HepG2 (cell line): ENCODE measurements at places on chromosomes 1 and 21. TPM values are rescaled to one million over a fixed set of nuclear protein-coding genes. Genes with fewer than 3 reads are reported as not detected.

DNA sequence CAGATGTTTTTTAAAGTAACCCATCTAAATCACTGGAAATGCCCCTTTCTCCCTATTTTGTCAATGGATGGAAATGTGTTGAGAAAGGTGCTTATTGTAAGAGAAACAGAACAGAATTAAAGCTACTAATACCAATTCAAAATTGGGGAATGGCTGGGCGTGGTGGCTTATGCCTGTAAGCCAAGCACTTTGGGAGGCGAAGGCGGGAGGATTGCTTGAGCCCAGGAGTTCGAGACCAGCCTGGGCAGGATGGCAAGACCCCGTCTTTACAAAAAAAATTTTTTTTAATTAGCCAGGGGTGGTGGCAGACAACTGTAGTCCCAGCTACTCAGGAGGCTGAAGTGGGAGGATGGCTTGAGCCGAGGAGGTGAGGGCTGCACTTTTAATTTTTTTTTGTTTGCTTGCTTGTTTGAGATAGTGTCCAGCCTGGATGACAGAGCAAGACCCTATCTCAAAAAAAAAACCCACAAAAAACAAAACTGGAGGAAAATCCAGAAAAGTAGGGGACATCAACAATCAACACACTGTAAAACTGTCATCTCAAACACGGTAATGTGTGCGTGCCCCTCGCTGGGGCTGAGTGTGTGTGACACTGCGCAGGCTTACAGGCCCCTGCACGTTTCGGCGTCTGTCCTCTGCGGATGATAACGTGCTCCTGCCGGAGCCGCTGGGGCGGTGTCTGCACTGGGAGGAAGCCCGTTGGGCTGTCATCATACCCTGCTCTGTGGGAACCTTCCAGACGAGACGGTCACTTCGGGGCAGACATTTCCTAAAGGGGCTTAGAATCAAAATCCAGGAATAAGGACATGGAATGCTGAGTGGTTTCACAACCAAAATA lies 11.6 kb upstream of the POFUT2 start:
- DNase-seq = no peak

DNA sequence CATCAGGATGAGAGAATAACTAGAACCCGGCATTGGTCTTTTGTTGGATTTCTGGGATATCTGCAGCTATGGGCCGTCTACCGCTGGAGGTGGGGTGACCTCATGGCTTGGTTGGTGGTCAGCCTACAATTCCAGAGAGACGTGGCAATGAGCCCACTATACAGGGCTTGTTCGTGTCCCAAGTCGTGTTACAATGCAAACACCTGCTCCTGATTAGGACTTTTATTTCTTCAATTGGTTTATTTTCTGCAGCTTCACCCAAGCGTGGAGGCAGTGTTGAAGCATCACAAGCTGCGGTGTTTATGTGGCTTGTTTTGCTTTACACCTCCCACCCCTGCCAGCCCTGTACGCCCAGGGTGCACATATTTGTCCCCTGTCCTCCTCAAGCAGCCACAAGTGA lies 211.7 kb upstream of the TMEM51 start:
- no peak for DNase-seq

DNA sequence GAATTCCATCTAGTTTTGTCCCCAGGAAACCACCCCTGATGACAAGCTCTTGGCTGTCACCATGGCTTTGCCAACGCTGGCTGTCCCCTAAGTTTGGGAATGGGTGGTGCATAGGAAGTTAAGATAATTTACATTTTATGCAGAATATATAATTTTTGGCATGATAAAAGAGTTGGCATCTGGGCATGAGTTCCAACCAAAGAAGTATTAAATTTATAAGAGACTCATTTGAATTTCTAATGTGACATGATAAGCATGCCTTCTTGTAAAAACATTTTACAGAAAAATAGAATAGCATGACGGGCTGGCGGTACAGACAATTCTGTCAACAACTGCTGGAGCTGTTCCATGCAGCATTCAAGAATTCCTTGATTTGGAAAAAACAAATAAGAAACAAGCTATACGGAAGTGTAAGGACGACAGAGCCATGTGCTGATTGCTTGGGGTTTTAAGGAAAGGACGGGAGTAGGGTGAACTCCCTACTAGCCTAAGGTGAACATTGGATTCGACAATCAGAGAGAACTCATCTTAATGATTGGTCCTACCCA lies 106.8 kb upstream of the C1orf21 start:
- DNase-seq = no peak

DNA sequence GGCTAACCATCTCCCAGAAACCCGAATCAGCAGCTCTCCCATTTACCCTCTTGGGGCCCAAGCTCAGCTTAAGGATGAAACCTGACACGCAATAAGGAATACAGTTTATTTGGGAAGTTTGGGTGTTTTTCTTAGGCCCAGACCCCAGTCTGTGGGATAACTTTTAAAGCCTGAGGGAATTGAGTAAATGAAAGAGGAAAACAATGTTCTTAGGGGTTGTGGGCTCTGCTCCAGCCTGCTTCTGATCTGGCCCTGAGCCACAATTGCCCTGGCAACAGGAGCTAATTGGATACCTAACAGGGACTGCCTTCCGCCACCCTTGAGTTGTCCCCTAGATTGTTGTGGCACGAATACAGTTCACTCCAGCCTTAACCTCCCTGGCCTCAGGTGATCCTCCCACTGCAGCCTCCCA lies 20.1 kb downstream of the DYRK3 start:
- no peak for DNase-seq

DNA sequence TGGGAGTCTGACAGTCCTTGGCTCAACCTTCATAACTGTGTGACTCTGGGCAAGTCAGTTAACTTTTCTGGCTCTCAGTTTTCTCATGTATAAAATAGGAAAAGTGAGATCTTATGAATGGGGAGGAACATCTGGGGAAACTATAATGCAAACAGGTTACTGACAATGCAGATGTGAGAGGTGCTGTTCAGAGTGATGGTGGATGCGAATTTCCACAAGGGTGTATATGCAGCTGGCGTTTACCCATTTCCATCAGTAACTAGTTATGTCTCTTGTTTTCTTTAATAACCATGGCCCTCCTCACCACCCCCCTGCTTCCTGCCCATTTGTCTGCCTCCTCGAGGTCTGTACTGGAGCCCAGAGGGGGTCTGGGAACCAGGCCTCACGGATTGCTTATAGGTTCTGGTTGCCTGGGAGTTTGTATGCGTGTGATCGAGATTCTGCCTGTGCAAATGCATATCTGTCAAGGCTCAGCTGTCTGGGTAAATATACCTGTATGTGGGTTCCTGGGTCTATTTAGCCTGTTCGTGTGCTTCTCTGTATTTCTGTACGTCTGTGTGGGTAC lies 44.4 kb downstream of the AHDC1 start:
- no peak for DNase-seq

PFKFB2 gene
- polyA plus RNA-seq = 3.9 and 4.6 TPM in 2 replicates
